ENCODE measurements at places on chromosomes 16 and 17.

DNA sequence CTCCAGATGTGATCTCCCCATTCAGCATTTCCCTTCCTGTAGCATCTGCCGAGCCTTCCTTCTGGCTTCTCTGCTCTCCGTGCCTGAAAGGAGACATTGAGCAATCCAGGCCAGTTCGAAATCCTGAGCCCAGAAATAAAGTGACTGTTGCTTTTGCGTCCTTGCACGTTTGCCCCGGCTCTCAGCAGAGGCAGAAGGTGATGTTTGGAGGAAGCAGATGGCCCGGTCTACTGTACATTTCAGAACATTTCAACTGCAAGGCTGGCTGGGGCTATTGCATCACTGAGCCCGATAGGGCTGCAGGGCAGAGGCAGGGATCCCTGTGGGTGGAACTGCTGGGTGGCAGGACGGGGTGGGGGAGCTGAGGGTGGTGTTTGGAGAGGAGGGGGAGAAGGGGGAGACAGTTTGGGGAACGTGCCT lies 29.4 kb downstream of the IRF8 start:
- H3K27ac ChIP-seq: peak overlapping the region; percentile 72
- H3K4me3 ChIP-seq: no peak overlapping the region
- DNase-seq: no peak
- no peaks in the 10 kb centered on the region for H3K36me3 ChIP-seq
- H3K4me1 ChIP-seq: peaks cover 43% of the 10 kb centered on the region
- H3K27me3 ChIP-seq: peaks cover 2% of the 10 kb centered on the region

- peaks cover 62% of the 10 kb centered on the region for H3K36me3 ChIP-seq
- H3K27ac ChIP-seq: no peak overlapping the region
- H3K27me3 ChIP-seq: no peaks in the 10 kb centered on the region
- no peak for DNase-seq
- no peaks in the 10 kb centered on the region for H3K4me1 ChIP-seq
Measured at GRCh38 chr16:19605701-19606100, 50.2 kb downstream of the VPS35L start.

DNA sequence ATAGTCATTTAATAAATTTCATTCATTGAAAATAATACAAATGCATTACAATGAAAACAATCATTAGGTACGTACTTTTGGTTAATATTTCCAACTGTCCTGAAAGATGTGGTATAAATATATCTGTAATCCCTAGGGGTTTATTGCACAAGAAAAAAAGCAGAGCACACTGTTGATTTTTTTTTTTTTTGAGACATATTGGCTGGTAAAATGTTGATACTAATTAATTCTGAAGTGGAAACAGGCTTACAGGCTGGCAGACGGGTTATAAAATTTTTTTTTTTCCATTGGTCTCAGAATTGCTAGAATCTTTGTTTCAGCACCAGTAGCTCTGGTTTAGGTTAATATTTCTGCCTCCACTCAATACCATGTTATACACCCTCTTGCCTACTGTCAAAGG lies 193.6 kb downstream of the MAP2K6 start:
- peaks cover 53% of the 10 kb centered on the region for H3K4me1 ChIP-seq
- H3K36me3 ChIP-seq: peaks cover 4% of the 10 kb centered on the region
- peak overlapping the region; percentile 41 for H3K27ac ChIP-seq
- DNase-seq: no peak
- no peaks in the 10 kb centered on the region for H3K27me3 ChIP-seq
- no peak overlapping the region for H3K4me3 ChIP-seq

GRCh38 chr17:66268247-66268927 lies 34.0 kb upstream of the PRKCA start:
- peaks cover 6% of the 10 kb centered on the region for H3K4me1 ChIP-seq
- H3K4me3 ChIP-seq: no peak overlapping the region
- H3K27me3 ChIP-seq: peaks cover 2% of the 10 kb centered on the region
- no peak for DNase-seq
- no peaks in the 10 kb centered on the region for H3K36me3 ChIP-seq
- no peak overlapping the region for H3K27ac ChIP-seq

GRCh38 chr17:68249354-68249765 lies 1.5 kb downstream of the AMZ2 start:
- H3K4me3 ChIP-seq: peak overlapping the region; percentile 92
- peak overlapping the region; percentile 25 for H3K27ac ChIP-seq
- H3K36me3 ChIP-seq: peaks cover 10% of the 10 kb centered on the region

DNA sequence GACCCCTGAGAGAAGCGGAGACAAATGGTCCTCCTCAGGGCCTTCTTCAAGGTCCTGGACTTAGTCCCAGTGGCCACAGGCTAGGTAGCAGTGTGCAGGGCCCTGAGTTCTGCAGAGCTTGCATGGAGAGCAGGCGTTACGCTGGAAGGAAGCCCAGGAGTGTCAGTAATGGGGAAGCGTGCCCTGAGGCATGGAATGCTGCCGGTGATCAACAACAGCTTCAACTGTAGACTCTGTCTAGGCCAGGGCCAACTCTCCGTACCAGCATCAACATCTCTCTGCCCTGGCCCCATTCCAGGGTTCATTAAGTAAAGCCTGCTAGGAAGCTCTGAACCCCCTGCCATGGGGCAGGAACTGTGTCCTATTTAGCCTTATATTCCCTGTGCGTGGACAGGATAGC lies 568 bp upstream of the TNK1 start:
- peaks cover 4% of the 10 kb centered on the region for H3K36me3 ChIP-seq
- H3K27ac ChIP-seq: peak overlapping the region; percentile 82
- peaks cover 15% of the 10 kb centered on the region for H3K4me1 ChIP-seq
- peak; percentile 56 for DNase-seq
- H3K4me3 ChIP-seq: peak overlapping the region; percentile 79

DNA sequence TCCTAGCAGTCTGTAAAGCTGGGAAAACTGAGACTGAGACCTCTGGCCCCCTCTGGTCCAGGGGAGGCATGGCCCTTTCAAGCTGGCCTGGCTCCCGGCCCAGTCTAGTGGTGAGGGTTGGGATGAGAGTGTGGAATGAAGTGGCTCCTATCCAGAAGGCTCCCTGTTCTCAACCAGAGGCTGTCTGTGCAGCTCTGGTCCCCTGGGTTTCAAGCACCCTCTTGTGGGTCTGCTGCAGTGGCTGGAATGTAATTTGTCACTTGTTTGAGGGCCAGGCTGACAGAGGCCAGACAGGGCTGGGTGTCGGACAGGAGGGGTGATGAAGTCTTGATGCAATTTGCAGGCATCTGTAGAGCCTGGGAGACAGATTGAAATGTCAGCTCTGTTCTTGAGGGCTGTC lies 22.1 kb upstream of the PHF12 start:
- H3K27ac ChIP-seq: no peak overlapping the region
- no peak for DNase-seq
- H3K4me1 ChIP-seq: peaks cover 25% of the 10 kb centered on the region
- no peaks in the 10 kb centered on the region for H3K36me3 ChIP-seq
- H3K27me3 ChIP-seq: peaks cover 55% of the 10 kb centered on the region

DNA sequence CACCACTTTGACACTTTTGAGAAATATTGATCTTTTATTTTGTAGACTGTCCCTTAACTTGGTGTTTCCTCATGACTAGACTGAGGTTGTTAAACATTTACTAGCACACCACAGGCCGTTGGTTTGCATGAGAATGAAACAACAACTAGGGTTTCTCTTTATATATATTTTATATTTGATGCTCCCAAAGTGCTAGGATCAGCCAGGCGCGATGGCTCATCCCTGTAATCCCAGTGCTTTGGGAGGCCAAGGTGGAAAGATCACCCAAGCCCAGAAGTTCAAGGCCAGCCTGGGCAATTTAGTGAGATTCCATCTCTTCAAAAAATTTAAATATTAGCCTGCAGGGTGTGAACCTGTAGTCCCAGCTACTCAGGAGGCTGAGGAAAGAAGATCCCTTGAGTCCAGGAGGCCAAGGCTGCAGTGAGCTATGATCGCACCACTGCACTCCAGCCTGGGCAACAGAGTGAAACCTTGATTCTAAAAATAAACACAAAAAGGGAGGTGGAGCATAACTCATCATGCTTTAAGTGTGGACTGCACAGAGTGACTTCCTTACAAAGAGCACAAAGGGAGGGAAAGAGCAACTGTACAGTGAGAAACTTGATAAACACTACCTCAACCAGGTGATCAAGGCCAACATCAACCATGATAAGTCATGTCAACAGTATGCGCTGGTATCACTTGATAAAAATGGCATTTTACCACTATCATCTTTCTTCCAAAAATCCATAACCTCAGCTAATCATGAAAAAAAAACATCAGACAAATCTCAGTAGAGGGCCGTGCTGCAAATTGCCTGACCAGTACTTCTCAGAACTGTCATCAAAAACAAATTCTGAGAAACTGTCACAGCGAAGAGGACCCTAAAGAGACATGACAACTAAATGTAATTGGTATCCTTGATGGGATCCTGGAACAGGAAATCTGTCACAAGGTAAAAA lies 72.8 kb upstream of the ATF7IP2 start:
- H3K36me3 ChIP-seq: no peaks in the 10 kb centered on the region
- H3K27ac ChIP-seq: peak overlapping the region; percentile 37
- peaks cover 40% of the 10 kb centered on the region for H3K4me1 ChIP-seq
- H3K27me3 ChIP-seq: no peaks in the 10 kb centered on the region
- no peak for DNase-seq
- no peak overlapping the region for H3K4me3 ChIP-seq

Data from mesothelial cell of epicardium (in vitro differentiated cells).